Chondrocyte (in vitro differentiated cells): ENCODE measurements at places on chromosomes 1 and 21.

GRCh38 chr1:167465018-167465417 is 53.3 kb downstream of the CD247 start:
- DNase-seq: no peak

DNA sequence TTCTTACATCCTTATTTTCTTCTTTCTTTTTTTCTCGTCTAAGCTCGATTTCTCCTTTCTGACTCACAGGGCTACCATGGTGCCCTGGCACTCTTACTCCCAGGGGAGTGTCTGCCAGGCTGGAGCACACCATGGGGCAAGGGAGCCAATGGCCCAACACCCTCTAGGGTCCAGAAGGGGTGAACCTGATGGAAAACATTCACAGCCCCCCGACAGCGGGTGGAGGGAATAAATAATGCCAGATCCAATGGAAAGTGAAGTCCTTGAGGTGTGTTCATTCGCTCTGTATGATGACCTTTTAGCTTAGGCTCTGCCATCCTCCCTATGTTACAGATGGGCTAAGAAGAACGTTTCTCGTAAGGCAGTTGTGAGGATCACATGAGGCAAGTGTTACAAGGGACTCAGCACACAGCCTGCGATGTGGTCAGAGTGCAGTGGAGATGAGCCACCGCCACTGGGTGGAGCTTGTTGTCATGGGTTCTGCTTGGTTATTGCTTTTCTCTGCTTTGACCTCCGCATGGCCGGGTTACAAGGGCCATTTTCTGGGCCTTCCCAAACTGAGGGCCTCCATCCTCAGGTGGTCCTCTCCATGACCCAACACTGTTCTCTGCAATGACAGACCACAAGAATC is 3.5 kb upstream of the FCMR start:
- DNase-seq: no peak

- peak; percentile 87 for DNase-seq
Measured at GRCh38 chr21:44414291-44415072, 40.8 kb upstream of the LRRC3 start.

DNA sequence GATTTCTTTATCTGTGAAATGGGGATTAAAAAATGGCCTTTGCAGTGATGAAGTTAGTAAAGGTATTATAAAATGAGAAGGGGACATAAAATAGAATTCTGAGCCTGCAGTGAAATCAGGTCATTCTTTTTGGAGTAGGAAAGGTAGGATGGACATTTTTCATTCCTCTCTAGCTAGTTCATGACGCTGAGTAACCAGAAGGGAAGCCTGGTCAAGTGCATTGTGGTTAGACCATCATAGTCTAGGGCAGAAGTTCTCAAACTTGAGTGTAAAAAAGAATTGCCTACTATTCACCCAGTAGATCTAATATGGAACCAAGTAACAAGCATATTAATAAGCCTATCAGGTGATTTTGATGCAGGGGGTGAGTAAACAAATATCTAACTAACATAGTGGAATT is 50.8 kb downstream of the TGFB2 start:
- no peak for DNase-seq

DNA sequence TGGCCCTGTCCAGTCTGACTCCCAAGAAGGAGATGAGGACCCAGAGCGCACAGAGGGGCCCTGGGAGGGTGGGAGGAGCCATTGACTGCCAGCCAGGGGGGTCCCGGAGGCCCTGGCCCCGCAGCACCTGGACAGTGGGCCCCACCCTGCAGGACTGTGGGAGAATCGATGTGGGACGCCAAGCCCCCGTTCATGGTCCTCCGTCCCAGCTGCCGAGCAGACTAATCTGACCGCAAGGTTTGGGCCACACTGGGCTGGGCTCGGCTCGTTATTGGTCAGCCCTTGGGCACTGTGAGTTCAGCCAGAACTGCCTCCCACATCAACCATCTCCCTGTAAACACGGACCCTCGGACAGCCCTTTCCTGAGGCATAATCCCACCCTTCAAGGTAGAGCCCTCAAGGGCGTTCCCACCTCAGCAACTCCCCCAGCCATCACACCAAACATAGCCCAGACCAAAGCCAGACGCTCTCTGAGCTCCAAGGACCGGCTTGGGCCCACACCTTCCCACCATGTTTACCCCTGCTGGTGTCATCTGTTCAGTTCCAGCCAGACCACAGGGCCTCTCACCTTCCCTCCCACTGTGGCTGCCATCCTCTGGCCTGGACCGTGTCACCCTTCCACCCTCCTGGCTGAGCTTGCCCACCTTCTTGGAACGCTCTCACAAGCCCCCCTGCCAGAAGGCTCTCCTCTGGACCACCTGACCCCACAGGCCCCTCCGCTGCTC is 16.2 kb upstream of the POFUT2 start:
- peak; percentile 82 for DNase-seq

DNA sequence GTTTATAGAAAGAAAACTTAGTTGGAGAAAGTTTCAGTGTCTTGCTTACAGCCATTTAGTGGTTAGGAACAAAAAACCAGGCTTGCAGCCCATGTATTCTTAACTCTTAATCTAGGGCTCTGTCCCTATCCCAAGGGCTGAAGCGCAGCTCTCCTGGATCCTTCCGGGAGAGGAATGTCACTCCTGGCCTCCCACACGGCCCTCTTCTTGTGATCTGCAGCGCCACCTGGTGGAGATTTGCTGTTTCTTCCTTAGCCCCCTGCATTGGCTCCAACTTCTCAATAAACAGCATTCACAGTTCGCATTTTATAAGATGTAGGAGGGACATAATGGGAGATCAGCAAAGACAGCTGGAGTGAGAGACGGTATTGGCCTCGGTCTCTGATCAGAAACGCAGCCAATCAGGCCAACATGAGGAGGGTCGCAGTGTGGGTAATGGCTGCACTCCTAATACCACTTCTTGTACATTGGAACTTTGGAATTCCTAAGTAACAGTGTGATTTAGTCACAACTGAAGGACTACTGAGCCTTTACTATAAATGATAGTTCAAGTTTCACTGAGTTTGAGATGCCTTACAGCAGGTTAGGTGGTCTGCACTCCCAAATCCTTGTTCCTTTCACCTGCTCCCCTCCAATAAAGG is 283.4 kb downstream of the ASTN1 start:
- no peak for DNase-seq

DNA sequence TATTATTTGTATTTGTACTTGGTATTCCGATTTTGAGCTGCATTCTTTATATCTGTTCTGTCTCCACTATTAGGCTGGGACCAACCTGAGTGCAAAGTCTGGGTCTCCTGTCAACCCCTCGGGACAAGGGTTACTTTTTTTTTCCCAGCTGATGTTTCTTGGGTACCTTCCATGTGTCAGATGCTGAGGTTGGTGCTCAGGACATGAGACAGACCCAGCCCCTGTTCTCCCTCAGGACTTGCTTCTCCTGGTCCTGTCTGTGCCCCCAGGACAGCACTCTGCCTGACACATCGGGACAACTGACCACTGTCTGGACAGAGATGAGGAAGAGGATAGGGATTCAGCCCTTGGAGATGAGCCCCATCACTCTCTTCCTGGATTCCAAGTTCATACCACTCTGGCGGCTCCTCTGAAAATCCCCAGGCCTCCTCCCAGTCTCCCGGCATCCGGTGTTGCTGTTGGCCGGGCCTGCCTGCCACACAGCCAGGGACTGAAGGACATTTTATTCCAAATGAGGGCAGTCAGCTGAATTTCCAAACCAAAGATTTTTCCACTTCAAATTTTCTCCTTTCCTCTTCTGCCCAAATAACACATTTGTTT is 55.6 kb upstream of the FMOD start:
- no peak for DNase-seq

- no peak for DNase-seq
Measured at GRCh38 chr21:28745131-28746016, 247.3 kb downstream of the LTN1 start.

DNA sequence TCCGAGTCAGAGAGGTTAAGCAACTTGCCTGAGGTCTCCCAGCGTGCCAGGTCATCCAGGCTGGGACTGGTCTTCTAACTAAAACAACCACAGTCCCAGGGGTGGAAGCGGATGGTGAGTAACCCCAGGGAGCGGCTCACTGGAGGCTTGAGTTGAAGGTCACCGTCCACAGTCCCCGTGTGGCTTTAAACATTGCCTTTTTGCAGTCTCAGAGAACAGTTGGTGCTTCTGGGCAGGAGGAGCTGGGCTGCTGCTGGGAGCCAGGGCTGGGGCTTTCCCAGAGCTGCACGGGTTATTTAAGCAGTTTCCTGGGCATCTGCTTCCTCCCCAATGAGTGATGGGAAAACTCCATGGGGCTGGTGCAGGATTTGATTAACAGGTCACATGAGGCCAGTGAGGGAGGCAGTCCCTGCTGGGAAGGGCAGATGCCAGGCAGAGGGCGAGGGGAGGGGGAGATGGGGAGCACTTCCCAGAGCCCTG is 12.3 kb downstream of the ARHGEF10L start:
- no peak for DNase-seq

- no peak for DNase-seq
Measured at GRCh38 chr1:207873055-207873890, 37.7 kb downstream of the CD34 start.

- DNase-seq: no peak
Measured at GRCh38 chr1:18761948-18762840, 97.3 kb downstream of the TAS1R2 start.

DNA sequence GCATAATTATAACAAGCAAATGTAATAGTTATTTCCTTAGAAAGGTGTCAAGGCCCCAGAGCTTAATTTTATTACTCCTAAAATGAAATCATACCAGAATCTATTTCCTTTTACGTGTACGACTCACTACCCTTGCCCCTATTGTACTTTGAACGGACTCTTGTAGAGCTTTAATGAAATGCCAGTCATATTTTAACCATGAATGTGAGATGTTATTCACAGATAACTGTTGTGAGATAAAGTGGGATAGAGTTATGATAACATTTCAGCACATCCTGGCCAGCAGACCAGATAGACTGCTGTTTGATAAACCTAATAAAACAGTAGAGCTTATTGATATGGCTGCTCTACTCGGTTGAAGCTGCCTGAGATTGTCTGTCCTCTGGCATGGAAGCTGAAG is 500.8 kb upstream of the PBX1 start:
- no peak for DNase-seq

DNA sequence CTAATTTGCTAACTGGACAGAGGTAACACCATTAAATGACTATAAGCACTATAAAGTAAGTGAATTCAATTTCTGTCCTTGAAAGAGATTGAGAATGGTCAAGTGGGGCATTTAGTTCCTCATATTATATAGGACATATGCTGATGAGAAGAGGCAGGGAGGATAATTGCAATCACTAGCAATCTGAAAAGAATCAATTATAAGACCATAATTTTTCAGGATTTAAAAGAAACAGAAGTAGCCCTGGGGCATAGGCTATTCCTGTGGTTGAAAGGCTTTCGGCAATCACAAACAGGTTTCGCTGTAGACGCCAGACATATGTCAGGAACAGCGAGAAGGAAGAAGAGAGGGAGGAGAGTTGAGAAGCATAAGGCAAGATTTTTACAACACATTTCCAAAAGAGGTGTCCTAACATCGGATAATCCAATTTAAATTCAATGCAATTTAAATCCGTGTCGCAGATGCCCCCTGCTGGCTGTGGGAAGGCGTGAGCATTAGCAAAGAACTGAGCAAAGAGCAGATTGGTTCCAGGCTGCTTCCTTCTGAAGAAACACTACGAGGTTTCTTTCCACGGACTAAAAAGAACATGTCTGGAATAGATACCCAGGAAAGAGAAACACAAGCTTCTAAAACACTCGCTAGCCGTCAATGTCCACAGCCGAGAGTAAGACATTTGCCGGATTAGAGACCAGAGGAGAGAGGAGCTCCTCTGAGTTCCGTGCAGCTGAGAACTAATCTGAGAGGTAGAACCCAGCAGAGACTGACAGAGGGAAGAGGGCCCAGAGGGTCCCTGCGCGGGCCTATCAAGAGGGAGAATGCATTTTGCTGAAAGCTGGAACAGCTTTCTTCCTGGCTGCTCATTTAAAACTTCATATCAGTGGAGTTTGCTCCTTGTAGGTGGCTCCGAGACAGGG is 27.9 kb downstream of the RGS5 start:
- DNase-seq: no peak

DNA sequence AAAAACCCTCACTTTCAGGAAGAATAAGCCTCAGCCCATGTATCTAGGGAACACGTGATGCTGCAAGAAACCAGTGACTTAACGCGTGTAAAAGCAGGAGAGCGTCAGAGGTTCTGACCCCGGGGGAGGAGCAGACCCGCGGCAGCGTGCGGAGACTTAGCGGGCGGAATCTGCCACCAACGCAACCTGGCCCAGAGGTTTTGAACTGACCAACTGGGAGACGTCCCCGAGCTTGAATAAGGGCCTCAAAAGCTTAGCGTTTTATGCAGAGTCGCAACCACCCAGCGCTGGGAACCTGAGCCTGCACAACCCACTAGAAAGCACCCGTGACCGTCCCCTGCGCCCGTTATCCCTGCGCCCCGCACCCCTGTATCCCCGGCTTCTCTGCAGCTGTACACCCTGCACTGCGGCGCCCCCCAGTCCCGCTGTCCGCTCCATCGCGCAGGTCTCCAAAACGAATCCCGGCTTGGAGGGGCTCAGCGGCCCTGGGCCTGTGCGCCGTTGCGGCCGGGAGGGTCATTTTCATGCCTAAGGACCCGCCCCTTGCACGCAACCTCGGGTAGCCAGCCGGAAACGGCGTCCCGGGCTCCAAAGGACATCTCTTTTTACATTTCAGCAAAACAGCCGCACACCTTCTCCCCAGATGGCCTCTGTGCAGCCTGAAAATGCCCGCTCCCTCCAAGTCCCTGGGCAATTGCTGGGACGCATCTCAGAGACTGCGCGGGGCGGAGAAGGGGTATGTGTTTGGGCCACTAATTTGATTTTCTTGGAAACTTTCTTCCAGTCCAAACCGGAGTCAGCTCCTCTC is 29.4 kb upstream of the TRIM17 start:
- no peak for DNase-seq

DNA sequence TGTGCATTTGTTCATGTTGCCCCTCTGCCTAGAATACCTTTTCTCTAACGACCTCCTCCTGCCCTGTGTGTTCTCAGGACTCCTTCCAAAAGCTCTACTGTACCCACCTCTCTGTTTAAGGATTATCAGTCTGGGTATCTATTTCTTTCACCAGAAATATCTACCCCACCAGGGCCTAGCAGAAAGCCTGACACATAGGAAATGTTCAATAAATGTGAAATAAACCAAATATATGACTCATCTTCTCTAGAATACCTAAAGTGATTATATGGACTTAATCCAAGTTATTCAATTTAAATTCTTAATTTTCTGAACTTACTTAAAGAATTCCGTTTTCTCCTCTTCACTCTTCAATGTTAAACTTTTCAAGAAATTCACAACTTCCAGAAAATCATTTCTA is 27.1 kb downstream of the SCYL3 start:
- no peak for DNase-seq

GRCh38 chr21:37700641-37701202 is 215.5 kb downstream of the KCNJ6 start:
- DNase-seq: no peak
